ENCODE measurements at places on chromosomes 3 and 15.

DNA sequence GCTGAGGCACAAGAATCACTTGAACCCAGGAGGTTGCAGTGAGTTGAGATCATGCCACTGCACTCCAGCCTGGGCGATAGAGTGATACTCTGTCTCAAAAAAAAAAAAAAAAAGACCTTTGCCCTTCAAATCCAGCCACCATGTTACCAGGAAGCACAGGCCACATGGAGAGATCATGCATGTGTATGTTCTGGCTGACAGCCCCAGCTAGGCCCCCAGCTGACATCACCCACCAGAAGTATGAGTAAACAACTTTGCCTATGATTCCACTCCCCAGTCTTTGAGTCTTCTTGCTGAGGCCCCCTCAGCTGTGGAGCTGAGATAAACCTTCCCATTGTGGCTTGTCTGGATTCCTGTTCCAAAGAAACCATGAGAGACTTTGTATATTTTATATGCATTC, 3.3 kb upstream of the ARIH2 start:
- DNase-seq, result no peak

DNA sequence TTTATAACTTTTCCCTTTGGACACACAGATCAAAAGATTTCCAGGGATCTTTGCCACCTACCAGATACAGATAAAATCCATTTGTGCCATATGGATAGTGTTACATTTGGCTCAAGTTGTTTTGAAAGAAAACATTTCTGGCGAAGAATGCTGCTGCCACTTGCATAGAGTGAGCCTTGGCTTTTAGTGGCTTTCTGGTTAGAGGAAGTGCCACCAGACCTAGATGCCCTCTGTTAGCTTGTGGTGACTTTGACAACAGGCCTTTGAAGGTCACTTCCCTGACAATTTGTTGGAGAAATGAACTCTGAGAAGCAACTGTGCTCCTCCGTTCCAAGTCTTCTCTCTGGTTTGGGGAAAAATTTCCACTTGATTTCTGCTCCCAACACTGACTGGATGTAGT, 158.0 kb downstream of the CHST2 start:
- no peak for DNase-seq

DNA sequence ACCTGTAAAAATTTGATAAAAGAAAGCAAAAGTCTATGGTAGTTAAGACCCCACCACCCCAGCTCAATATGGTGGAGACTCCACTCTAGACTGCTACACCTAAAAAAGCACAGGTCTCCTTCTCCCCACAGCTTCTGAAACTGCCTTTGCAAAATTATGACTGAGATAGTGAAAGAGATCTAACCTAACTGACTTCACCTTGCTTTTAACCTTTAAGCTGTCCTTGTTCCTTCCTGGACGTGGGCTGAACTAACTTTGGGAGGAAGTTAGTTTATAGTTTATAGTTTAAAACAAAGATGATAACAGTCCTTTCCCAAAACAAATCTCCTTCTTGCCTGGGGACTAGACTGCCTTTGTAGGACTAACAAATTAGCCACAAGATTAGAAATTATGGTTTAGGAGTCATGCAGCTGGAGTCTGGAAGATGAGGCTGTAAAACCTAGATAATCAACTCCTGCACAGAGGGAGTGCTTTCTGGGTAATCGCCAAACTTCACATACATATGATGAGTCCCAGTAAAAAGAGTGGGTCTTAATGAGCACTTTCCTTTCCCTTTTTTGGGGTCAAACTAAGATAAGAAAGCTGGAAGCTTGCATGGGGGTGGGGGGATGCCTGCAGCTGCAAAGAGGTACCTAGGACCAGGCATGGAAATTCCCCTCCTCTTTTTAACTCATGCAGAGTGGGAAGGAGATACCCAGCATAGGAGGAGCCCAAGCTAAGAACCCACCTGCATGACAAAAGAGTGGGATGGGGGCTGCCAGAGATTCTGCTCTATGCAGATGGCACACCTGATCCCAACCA, 17.5 kb downstream of the CCR8 start:
- no peak for DNase-seq

GRCh38 chr3:100815583-100815982, 106.3 kb downstream of the TFG start:
- no peak for DNase-seq

GRCh38 chr3:2204054-2204453, 105.4 kb downstream of the CNTN4 start:
- DNase-seq, result no peak

DNA sequence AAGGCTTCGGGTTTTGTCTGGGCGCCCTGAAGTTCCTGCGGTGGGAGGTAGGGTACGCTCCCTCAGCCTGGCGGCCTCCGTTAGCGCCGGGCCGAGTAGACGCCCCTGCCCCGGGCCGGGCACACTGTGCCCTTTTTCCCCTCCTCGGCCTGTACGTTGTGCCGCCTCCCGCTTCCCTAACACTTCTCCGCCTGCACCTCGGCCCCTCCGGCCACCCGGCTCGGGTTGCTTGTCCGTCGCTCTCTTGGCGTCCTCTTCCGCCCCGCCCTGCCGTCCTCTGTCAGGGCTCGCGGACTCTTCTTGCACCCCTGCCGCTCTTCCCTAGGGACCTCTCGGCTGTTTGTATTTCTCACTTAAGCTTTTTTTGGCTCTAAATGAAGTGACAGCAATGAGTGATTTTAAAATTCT, 384 bp downstream of the KNL1 start:
- peak; percentile 81 for DNase-seq

DNA sequence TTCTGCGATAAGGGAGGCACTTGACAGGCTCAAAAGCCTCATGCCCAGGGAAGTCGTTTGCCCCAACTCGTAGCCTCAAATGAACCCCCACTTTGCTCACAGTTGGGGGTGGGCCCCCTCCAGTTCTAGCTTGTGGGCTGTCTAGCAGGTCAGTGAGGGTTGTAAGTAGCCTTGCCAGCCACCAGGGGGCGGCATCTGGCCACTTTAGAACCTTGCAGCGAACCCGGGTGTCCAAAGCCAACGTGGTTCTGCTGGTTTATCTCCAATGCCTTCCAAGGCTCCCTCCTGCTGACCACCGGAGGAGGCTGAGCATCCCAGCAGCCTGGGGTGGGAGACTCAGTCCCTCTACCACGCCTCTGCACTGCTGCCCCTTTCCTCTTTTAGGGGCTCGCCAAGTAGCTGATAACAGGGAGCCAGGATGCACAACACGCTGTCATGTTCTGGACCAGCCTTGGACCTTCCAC, 9.2 kb upstream of the RBSN start:
- peak; percentile 77 for DNase-seq

DNA sequence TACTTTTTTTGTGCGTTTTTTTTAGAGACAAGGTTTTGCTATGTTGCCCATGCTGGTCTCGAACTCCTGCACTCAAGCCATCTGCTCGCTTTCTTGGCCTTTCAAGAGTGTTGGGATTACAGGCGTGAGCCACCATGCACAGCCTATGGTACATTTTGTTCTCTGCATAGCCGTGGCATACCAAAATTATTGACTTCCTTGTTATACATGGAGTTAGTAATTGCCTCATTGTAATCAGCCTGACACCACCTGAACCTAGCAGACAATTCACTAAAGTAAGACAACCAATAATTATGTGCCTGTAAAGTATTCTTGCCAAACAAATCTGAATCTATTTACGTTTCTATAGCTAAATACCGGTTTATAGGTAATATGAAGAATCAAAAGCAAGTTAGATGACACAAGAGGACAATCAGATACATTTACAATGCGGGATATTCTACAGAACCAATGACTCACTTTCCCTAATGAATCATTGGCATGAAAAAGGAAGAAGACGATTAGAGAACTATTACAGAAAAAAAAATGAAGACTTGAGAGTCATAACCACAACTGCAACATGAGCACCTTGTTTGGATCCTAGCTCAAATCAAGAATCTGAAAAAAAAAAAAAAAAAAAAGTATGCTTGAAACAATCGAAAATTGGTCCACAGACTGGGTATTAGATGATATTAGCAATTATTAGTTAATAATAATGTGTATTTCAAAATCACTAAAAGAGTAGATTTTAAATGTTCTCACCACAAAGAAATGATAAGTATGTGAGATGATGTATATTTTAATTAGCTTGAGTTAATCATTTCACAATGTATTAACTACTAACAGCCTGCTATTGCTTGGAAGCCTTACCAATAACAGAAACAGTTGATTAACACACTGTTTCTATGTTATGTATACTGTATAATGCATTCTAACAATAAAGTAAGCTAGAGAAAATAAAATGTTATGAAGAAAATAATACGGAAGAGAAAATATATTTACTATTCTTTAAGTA, 7.1 kb downstream of the GUCA1C start:
- DNase-seq, result no peak

GRCh38 chr3:187064210-187065115, 74.8 kb downstream of the RPL39L start:
- DNase-seq, result no peak

DNA sequence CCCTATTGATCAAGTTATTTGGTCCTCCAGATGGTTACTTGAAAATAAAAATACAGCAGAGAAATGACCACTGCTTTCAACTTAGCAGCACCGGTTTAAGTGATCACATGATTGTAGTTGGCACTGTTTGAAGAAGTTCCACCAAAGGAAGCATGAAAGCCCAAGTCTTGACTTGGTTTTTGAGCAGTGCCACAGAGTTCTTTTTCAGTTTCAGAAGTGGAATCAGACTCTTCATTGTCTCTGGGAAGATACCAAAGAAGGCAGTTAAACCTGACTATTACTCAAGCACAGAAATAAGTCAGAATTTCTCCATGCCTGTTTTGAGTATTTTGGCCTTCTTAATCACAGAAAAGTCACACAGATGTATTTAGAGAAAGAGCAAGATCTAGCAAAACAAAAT, 66.7 kb downstream of the BBX start:
- DNase-seq, result no peak

DNA sequence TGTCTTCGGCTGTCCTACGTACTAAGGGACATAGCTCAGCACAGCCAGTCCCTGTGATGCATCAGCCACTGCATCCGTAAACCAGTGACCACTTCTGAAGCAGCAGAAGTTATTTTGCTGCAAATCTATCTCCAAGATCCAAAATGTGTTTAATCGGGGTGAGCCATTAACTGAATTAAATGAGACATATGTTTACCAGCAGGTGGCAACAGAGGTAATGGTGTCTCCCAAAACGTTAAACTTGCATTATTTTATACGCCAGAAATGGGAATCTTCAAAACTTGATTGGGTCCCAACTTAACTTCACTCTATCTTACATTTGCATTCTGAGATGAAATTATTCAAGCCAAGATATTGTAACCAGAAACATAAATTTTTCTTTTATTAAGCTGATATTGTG, 75.3 kb upstream of the BOC start:
- no peak for DNase-seq

DNA sequence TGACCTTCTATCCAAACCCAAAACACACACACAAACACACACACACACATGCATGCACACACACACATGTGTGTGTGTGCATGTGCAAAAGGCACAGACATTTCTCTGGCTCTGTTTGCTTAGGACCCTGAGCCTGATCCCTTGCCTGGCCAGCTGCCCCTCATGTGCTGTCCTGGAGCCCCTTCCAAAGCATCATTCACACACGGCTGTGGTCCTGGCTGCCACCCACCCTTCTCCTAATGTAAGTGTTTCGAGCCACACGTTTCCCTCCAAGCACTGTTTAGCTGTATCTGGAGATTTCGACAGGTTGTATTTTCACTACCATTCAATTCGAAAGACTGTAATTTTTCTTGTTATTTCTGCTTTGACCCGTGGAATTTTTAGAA, 45.8 kb upstream of the KLF13 start:
- no peak for DNase-seq

GRCh38 chr3:160667452-160667851, 9.5 kb upstream of the ARL14 start:
- no peak for DNase-seq

GRCh38 chr15:70528816-70529215, 234.5 kb downstream of the UACA start:
- DNase-seq, result no peak

GRCh38 chr15:74208901-74209559, 6.4 kb upstream of the STRA6 start:
- no peak for DNase-seq

- DNase-seq, result no peak
Measured at GRCh38 chr15:73897441-73898261, 24.3 kb downstream of the TBC1D21 start.

- DNase-seq, result no peak
Measured at GRCh38 chr3:42473083-42473932, 29.1 kb upstream of the VIPR1 start.

GRCh38 chr3:157837336-157837735, 268.9 kb downstream of the SHOX2 start:
- no peak for DNase-seq

DNA sequence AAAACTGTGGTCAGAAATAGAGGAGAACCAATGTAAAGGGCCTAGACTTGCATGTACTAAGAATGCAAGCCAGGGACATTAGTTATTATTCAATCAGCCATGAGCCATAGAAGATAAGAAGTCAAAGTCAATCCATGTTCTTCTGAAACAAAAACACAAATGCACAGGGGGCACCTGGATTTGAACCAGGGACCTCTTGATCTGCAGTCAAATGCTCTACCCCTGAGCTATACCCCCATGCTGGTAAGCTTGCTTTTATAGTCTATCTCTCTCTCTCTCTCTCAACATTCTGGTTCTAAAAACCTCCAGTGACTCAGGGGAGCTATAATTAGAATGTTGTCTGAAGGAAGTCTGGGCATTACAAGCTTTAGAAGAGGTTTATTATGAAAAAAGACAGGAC, 85.6 kb upstream of the ACP3 start:
- DNase-seq, result no peak

GRCh38 chr15:39188930-39189329, 391.9 kb upstream of the THBS1 start:
- no peak for DNase-seq

GRCh38 chr3:156610154-156610553, 55.2 kb upstream of the SSR3 start:
- DNase-seq, result no peak

GRCh38 chr3:54259636-54260035, 137.3 kb downstream of the CACNA2D3 start:
- no peak for DNase-seq

- no peak for DNase-seq
Measured at GRCh38 chr3:174232658-174233429, 626.3 kb upstream of the NAALADL2 start.

DNA sequence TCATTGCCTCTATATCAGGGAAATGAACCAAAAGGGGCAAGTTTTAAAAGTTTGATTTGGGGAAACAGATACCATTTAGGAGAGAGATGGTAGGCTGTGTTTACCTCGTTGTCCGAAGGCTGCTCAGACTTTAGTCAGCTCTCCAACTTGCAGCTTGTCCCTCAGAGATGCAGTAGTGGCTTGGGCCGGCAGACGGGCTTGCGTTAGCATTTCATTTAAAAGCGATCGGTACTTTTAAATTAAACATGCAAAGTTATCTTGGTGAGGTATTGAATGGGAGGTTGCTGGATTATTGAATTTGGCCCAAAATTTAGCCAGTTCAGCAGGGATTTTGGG, 26.2 kb downstream of the EEFSEC start:
- no peak for DNase-seq

GRCh38 chr3:45105855-45106671, 40.1 kb downstream of the CDCP1 start:
- DNase-seq, result no peak

GRCh38 chr3:65720989-65721737, 317.6 kb downstream of the MAGI1 start:
- DNase-seq, result no peak

GRCh38 chr3:77536038-77536775, 496.3 kb downstream of the ROBO2 start:
- DNase-seq, result no peak
